Common myeloid progenitor, CD34-positive (primary cell): ENCODE measurements at places on chromosomes 3 and 15.

DNA sequence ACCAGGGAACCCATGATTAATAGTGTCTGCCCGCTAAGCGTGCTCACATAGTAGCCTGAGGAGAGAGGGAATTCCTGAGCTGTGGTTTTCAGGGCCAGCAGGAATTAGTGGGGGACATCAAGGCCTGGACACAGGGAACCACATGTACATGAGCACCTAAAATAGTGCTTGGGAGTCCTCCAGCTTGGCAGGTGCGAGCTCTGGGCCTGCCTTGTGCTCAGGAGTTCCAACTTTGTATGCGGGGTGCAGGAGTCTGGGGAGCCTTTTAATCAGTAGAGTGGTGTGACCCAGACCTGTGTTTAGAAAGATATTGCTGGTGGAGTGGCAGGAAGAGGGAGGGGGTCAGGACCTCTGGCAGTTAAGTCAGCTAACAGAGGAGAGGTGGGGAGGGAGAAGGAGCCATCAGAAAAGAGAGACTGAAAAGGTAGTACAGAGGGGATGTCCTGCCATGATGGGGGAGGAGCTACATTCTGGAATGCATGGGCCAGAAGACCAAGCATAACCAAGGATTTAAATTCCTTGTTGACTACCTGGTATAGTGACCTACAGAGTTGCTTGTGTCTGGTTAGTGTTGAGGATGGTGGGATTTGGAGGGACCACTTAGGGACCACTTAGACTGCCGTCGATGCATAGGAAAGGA, 1.9 kb downstream of the DAG1 start:
- DNase-seq: no peak

DNA sequence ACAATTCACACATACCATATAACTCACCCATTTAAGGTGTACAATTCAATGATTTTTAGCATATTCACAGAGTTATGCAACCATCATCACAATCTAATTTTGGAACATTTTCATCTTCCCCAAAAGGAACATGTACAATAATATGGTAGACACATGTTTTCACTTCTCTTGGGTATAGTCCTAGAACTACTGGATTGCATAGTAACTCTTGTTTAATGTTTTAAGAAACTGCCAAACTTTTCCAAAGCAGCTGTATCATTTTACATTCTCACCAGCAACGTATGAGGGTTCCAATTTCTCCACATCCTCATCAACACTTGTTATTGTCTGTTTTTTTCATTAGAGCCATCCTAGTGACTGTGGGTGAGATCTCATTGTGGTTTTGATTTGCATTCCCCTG, 14.3 kb downstream of the BNC1 start:
- DNase-seq: no peak

DNA sequence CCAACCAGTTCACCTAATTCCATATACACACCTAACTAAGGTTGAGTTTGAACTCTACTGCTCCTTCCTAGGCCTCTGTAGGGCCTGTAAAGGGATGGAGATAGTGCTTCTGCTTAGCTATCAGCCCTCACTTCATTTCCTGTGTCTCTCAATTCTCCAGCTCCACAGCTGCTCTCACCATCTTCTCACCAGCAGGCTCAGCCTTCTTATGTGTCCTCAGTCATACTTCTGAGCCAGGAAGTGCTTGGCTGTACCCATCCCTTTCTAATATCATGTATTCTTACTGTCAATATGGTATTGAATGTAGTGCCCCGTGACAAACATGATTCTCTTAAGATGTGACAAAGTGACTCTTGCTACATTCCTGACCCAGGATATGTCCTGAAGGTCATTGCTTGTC, 116.9 kb downstream of the SLC9A9 start:
- no peak for DNase-seq

GRCh38 chr15:23073890-23074646, 34.7 kb upstream of the TUBGCP5 start:
- DNase-seq: peak; percentile 17

DNA sequence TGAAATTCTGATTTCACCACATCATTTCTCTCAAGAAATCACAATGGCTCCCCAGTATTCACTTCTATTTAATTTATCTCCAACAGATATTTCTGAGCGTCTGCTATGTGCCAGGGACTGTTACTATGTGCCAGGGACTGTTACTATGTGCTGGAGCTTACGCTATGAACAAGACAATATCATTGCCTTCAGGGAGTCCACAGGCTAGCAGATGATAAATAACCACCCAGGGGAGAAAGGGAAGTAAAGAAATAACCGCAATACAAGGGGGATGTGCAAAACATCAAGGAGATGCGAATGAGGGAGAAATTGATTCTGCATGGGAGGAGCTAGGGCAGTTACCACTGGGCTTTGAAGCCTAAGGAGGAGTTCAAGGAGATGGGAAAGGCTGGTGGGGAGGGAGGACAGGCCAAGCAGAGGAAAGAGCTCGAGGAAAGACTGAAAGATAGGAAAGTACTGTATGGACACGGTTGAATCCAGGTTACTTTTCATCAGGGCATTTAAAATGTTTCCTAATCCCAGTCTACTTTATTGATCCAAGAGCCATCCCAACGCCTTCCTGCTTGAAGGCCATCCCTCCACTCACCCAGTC, 2.5 kb downstream of the THSD4 start:
- DNase-seq: peak; percentile 41

DNA sequence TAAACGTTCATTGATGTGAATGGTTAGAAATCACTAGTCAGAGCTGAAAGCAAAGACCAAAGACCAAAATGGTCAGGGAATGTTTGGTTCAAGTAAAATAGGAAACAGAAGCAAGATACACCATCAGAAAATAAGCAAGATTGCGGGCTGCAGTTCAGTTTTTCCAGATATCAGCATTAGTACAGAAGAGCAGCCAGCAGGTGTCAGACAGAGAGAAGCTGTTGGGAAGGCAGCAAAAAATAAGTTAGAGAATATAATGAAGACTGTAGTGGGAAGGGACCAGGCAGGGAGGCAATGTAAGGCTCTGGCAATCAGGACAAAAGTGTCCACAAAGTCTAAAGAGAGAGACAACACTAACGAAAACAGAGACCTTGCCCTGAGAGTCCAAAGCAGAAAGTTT, 639.4 kb upstream of the NAALADL2 start:
- no peak for DNase-seq

DNA sequence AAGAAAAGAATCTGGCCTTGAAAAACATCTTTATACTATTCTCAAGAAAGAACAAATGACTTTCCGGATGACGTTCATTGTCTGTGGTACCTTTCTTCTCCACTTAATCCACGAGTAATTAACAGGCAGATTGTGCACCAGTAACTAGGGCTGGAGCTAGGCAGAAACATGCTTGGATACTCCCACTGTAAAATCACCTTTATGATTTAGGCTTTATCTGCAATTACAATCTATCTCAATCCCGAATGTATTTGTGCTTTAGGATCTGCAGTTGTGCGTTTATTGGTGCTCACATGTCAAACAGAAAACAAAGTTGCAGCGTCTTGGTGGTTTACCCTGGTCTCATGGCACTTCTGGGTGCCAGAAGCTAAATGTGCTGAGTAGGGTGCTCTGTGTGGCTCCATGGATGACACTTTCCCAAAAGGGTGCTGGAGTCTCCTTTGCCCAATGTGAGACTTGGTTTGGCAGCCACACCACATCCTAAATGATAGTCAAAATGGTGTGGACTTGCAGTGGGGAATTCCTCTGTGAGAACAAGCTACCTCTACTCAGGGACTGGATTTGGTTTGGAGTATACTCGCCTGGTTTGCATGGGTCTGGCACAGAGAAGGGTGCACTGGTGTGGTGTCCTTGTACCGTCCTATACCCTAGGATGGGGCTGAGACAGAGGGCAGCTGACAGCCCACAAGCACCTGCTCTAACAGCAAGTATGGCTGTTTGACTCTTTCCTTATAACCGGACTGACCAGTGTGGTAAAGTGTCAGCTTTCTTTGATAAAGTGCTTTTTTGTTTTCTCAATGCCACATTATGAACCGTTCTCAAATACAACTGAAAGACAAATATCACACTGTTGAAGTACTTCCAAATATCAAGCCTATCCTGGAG, 7.7 kb downstream of the SERP1 start:
- no peak for DNase-seq

- DNase-seq: no peak
Measured at GRCh38 chr3:171028025-171028778, 1.7 kb upstream of the SLC2A2 start.

DNA sequence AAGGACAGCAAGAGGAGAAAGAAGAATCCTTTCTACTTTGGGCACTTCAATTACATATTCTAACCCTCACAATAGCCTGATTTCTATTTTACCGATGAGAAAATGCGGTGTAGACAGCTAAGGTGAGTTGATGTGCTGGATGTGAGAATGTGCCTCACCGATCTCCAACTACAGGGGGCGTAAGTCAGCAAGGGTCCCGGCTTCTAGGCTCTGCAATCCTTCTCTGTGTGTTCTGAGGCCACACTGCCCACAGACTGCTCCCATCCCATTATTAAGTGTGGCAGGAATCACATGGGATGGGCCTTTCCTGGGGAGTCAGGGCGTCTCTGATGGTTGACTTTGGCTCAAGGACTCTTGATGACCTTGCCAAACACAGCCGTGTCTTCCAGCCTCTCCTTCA, 23.6 kb upstream of the RPL35A start:
- no peak for DNase-seq

GRCh38 chr3:5240740-5241139, 53.2 kb downstream of the EDEM1 start:
- no peak for DNase-seq

GRCh38 chr15:51677021-51677420, 4.3 kb upstream of the SCG3 start:
- no peak for DNase-seq

GRCh38 chr3:4421121-4421520, 45.9 kb downstream of the SUMF1 start:
- peak; percentile 52 for DNase-seq
